Jurkat, Clone E6-1 (cell line): ENCODE measurements at places on chromosomes 7 and 10.

- DNase-seq, result no peak
Measured at GRCh38 chr10:26717476-26717875, 20.0 kb downstream of the PDSS1 start.

DNA sequence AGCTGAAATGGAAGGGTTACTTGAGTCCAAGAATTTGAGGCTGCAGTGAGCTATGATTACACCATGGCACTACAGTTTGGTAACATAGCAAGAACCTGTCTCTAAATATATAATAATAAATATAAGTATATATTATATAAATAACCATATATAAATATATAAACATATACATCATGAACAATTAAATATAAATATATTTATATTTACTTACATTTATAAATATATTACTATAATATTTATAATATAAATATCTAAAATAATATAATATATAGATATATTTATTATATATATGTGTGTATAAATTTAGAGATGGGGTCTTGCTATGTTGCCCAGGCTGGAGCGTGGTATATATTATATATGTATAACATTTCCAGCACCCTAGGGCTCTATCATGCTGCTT, 42.4 kb upstream of the LYZL1 start:
- no peak for DNase-seq

DNA sequence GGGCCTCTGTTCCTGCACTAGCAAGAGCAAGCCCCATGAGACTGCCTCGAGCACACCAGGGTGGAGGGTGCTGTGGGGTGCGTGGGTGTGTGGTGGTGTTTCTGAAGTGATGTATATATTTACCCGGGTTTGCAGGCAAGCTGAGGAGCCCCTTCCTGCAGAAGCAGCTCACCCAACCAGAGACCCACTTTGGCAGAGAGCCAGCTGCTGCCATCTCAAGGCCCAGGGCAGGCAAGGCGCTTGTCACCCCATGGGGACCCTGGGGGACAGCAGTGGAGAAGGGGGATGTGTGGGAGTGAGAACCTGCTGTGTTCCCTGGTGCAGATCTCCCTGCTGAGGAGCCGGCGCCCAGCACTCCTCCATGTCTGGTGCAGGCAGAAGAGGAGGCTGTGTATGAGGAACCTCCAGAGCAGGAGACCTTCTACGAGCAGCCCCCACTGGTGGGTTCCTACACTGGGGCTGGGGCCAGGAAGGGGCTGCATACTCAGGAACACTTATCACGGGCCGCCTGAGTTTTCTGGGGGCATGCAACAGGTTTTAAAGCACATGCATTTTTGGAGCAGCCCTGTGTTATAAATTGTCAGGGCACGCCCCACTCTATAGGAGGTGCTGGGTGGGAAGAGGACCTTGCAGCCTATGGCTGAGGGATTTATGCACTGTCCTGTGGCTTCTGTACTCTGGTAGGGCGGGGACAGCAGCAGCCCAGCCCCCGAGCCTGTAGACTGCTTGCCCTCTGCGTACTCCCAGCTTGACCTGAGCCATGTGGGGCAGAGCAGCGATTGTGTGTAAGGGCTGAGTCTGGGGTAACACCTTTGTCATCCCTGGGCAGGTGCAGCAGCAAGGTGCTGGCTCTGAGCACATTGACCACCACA, 5.9 kb downstream of the PGAM2 start:
- DNase-seq, result no peak

- DNase-seq, result no peak
Measured at GRCh38 chr10:92231196-92231595, 59.7 kb downstream of the CPEB3 start.

DNA sequence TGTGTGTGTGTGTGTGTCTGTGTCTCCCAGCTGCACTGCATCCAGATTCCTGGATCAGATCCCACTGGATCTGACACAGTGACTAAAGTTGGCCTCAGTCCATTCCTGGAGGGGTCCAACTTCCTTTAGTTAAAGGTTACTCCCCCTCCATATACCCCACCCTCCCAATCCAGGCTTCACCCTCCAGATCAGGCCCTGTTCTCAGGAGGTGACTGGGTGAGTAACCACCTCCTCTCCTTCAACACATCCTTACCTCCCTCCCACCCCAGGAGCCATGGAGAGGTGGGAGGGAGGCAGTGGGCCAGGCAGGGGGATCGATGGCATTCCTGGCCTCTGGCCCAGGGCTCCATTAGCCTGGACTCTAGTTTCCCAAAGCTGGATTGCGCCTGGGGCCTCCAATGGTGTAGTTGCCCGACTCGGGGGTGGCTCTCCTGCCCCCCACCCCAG, 11.3 kb downstream of the KCNIP2 start:
- DNase-seq, result no peak

GRCh38 chr10:21749788-21750187, 215.8 kb downstream of the MLLT10 start:
- no peak for DNase-seq

- peak; percentile 72 for DNase-seq
Measured at GRCh38 chr7:963236-964078, 9.0 kb upstream of the ADAP1 start.

- peak; percentile 92 for DNase-seq
Measured at GRCh38 chr10:70233109-70233938, at the start of gene PPA1. PPA1 (minus strand) TSS chr10:70233429; CDS start chr10:70233327, 102 bp downstream.

DNA sequence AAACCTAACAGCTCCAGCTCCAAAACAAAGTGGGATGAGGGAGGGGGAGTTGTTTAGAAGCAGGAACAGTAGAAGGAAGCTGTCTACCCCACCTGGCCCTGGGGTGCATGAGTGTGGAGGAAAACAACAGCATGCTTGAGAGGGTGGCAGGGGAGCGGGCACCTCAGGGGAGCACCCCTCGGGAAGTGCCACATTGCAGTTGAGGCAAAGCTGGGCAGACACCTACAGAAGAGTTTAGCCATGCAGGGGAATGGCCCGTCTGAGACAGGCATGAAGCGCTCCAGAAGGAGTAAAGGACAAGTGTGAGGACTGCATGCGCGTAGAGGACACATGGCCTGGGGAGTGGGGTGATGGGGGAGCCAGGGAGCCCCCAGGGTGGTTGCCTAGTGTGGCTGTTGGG, 18.1 kb downstream of the CHAT start:
- DNase-seq, result no peak

- DNase-seq, result no peak
Measured at GRCh38 chr10:72429931-72430330, 75.2 kb upstream of the DNAJB12 start.

DNA sequence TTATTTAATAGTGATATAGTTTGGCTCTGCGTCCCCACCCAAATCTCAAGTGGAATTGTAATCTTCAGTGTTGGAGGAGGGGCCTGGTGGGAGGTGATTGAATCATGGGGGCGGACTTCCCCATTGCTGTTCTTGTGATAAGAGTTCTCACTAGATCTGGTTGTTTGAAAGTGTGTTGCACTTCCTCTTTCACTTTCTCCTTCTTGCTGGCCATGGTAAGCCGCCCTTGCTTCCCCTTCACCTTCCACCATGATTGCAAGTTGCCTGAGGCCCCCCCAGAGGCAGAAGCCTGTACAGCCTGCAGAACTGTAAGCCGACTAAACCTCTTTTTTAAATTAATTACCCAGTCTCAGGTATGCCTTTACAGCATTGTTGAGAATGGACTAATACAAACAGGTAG, 101.4 kb downstream of the MTPAP start:
- no peak for DNase-seq

DNA sequence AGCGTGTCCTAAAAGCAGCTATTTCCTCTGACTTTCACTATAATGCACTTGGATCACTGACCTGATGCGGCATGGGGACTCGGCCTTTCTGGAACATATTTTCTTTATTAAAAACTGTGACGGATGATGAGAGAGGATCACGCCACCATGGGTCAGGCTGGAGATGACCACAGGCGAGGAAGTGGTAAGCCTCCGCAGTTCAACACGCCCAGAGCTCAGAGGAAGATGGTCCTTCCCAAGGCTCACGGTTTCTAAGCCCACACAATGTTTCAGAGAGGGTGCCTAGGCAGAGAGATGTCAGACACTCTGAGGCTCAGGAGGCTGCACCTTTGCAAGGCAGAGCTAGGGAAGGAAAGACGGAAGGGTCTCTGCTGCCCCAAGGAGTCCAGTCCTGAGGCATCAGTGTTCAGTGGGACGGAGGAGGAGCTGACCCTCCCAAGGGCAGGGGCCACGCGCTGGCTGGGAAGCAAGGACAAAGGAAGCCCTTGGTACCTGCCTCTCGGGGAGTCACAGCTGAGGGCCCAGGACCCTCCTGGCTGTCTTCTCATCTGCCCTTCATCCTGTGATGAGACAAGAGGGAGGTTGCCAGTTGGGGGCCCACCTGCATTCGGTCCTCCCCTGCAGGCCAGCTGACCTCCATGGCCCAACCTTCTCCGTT, 9.5 kb downstream of the CHST15 start:
- DNase-seq, result no peak

DNA sequence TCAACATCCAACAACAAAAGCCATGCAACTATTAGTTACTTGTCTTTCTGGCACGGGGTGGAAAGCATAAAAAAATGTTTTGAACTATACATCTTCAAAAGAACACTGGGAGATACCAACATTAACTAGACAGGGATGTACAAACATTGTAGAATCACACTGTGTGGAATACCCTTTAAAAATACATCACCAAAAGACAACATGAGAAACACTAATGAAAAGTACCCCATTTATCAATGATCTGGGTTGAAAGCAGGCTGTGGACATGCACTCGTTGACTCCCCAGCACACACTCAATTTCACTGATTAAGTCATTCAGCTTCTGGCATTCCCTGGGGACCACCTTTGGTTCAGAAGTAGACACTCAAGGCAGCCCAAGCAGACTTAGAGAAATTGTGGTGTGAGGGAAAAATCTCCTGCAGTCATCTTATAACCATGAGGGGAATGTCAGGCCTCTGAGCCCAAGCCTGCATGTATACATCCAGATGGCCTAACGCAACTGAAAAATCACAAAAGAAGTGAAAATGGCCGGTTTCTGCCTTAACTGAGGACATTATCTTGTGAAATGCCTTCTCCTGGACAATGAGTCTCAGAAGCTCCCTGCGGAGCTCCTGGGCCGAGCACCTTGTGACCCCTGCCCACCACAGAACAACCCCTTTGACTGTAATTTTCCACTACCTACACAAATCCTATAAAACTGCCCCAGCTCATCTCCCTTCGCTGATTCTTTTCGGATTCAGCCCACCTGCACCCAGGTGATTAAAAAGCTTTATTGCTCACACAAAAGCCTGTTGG, 53.0 kb downstream of the CACUL1 start:
- DNase-seq, result no peak

- DNase-seq, result no peak
Measured at GRCh38 chr10:24153031-24153430, 55.9 kb upstream of the KIAA1217 start.
